Mammary epithelial cell (primary cell): ENCODE measurements at places on chromosomes 6 and 20.

DNA sequence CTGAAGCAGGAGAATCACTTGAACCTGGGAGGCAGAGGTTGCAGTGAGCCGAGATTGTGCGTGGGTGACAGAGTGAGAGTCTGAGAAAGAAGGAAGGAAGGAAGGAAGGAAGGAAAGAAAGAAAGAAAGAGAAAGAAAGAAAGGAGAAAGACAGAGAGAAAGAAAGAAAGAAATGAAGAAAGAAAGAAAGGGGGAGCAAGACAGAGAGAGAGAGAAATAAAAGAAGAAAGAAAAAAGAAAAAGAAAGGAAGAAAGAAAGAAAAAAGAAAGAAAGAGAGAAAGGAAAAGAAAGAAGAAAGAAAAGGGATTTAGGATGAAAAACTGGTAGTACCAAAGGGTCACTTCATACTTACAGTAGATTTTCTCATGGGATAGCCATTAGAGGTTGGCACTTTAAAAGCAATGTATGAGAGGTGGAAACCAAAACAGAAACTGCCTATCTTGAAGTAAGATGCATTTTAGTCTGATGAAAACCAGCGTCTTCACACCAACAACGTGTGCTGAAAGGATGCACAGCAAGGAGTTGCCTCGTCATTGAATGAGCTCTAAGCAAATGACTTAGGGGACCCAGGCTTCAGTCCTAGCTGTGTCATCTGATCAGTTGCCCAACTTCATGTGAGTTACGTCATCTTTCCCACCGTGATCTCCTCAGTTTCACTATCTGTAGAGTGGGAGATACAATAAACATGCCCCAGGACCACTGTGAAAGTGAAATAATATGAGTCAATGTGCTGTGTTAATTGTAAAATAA lies 133.9 kb upstream of the NEDD9 start:
- no peak for DNase-seq

GRCh38 chr6:118574051-118574865 lies 26.2 kb downstream of the PLN start:
- peak; percentile 68 for DNase-seq

- no peak for DNase-seq
Observed at GRCh38 chr6:424741-425417, 33.3 kb downstream of the IRF4 start.

DNA sequence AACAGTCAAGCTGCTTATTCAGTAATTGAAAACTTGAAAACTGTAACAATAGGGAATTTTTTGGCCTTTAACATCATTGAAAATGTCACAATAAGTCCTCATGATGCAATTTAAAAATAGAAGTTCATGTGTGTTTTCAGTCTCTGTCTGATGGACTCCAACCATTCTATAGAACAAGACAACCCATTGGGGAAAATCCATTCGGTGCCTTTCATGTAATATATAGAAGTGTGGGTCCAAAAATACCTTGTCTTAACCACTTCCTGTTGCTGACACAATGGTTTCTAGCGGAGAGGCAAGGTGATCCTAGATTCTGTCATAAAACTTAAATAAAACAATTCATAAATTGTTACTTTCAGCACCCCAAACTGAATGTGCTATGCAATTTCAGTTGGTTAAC lies 1131.3 kb upstream of the MAP3K7 start:
- no peak for DNase-seq

GRCh38 chr6:55528624-55529023 lies 50.4 kb downstream of the HMGCLL1 start:
- peak; percentile 44 for DNase-seq

- no peak for DNase-seq
Observed at GRCh38 chr20:43397147-43397546, 60.5 kb upstream of the SRSF6 start.

DNA sequence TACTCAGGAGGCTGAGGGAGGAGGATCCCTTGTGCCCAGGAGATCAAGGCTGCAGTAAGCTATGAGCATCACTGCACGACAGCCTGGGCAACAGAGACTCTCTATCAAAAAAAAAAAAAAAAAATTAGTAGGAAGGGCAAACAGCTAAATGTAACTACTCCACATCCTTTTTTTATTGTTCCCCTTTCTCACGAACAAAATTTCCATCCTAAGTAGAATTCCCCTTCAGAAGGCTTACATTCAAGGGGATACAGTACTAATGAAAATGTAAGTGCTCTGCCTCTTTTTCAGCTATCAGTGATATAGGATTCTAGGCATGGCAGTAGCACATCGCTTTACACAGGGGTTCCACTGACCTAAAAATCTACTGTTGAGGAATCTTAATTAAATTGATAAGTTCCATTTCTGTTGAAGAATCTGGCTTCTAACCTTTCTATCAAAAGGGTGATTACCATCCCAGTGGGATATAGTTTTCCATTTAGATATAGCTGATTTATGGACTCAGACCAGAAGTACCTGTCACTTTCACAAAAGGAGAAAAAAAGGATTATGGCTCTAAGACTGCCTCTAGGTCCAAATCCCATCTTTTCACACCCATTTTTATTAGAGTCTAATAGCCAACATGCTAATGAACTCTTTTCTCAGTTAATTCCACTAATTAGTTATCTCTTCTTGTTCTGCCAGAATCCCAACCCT lies 2.6 kb downstream of the B4GALT5 start:
- DNase-seq, result no peak

DNA sequence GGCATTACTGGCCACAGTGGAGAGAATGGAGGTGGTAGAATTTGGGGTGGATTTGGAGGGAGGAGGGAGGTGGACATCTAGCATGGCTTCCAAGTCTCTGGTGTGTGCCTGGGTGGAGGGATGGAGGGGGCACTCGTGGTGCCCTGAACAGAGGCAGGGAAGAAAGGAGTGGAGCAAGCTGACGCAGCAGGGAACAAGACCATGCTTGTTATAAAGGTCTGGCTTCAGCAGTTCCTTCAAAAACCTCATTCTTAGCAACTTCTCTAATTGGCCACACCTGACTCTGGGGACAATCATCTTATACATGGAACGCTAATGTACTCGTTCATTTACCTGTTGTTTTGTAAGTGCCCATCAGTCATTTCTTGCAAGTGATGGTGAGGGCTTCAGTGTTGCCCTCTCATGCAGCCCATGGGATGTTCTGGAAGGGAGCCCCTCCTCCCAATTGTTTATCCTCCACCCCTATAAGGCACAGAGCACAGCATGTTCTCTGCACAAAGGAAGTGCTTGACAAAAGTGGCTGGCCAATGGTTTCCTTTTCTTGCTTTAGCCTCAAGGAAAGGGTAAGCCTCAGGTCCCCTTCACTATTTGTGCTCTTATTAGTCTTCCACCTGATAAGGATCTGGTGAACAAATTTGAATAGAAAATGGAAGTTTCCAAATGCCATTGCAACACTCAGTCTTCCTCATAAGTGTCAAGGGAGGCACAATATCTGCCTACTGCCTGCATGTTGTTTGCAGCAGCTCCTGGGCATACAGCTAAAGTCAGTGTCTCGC lies 39.3 kb downstream of the GFOD1 start:
- peak; percentile 52 for DNase-seq

DNA sequence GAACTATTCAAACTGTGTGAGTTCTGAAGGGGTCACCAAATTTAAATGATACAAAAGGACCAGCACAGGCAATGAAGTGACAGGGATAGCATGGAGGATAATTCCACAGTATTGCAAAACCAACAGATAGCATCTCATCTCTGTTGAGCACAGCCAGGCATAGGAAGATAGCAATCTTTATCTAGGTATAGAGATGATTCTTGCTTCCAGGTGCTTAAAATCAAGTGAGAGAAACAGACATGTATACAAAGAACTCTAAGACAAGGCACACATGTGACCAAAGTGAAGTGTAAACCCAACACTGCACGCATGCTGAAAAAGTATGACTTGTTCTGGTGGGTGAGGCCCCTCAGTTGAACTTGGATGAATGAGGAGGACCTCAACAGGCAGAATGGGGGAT lies 48.4 kb upstream of the ARMC2 start:
- no peak for DNase-seq

DNA sequence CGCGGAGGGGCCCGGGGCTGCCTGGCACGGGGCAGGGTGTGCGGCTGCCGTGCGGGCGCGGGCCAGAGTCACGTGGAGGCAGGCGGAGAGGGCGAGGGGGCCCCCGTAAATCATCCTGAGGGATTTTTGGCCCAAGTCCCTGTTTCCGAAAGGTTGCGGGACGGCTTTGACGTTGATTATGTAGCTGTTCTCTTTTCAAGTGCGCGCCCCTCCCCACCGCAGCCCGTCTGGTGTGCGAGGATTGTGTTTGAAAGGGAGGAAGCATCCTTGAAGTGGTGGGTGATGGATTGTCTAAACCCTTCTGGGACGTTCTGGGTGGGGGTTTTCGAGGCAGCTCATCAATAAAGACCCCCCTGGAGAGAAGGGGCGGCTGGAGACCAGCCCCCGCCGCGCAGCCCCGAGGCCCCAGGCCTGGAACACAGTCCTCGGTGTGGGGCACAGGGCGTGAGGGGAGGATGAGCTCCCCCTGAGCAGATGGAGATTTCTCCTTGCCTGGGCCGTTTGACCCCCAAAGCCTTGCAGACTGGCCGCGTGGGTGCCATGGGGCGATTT lies 7.0 kb upstream of the FOXF2 start:
- no peak for DNase-seq

GRCh38 chr6:12051861-12052368 lies 39.8 kb downstream of the HIVEP1 start:
- DNase-seq, result no peak

GRCh38 chr6:138397128-138398122 lies 6.6 kb upstream of the HEBP2 start:
- DNase-seq, result no peak

GRCh38 chr20:2879146-2879545 lies 5.9 kb downstream of the PTPRA start:
- peak; percentile 30 for DNase-seq

- no peak for DNase-seq
Observed at GRCh38 chr6:35046103-35046502, 95.0 kb downstream of the TCP11 start.

GRCh38 chr6:6678811-6679210 lies 90.3 kb downstream of the LY86 start:
- DNase-seq, result no peak

- no peak for DNase-seq
Observed at GRCh38 chr20:50995506-50995905, 27.4 kb downstream of the KCNG1 start.

DNA sequence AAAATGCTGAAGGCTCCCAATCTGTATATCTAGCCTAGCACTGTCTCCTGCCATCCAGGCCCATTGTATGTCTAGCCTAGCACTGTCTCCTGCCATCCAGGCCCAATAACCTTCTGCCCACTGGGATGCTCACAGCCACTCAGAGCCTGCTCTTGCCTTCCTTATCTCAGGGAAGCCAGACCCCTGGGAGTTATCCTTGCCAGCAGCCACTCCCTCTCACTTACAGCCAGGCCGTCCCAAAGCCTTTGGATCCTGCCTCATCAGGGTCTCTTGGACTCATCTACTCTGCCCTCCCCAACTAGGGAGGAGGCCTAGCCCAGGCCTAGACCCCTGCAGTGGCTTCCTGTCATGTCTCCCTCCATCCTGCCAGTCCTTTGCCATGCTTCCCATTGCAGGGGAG lies 37.3 kb downstream of the KIF3B start:
- no peak for DNase-seq

DNA sequence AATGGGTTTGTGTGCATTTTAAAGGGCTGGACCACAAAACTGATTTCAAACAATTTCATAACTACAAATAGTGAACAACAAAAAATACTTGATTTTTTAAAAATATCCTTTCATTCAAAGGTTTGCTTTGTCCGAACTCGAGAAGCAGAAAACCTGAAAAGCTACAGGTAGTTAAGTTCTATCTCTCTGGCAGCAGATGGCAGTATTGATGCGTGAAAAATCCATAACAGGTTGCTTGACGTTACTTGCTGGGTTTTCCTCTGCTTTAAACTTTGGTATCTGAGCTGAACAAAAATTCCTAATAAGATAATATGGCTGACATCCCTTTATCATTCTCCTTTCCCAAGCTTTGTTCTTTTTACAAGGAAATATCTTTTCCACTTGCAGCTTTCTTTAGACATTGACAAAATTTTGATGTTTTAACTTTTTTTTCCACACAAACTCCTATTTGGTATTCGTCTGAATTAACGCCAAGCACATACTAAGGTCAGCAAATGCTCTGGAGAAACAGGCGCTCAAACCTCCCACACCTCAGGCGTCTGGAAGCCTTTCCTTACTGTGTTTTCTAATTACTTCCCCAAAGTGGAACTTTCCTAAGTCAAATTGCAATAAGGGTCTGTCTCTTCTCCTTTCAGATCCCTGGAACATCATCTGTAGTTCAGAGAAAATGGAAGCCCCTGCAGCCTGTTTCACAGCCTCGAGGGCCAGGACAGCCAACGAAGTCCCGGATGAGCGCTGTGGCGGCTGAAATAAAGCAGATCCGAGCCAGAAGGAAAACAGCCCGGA lies 50.3 kb upstream of the GFRAL start:
- DNase-seq, result peak; percentile 39

GRCh38 chr20:43461894-43462659 lies 4.4 kb downstream of the SRSF6 start:
- no peak for DNase-seq

- DNase-seq, result no peak
Observed at GRCh38 chr20:45945678-45946148, 11.2 kb downstream of the PCIF1 start.

DNA sequence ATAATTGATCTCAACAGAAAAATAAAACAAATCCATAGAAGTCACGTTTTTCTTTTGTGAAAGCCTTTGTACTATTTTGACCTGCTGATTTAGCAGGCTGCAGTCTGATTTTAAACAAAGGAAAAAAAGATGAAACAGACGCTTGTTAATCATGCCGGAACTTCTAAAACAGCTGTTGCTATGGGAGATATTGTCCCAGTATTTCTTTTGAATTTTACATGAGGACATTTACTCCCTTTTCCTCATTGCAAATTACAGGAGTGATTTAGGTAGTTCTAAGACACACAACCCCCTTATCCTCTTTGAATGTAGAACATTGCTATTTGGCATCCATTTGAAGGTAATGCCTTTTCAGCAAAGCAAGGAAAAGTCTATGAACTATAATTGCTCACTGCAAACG lies 416.1 kb downstream of the BCKDHB start:
- DNase-seq, result no peak

DNA sequence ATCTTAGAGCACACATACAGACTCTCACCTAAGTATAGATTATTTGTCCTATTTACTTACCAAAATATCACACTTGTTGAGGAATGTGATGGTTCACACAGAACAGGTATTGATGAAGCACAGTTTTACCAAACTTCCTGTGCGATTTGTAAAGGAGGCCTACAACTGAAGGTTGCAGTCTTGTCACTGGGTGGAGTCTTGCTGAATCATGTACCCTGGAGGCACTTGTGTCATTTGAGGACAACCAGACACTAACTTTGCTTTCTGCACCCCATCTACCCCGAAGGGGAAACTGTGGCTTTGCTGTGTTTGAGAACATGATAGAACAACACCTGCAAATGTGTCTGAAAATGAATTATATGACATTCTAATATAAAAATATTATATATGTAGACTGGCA lies 32.4 kb upstream of the HINT3 start:
- DNase-seq, result peak; percentile 78

- peak; percentile 86 for DNase-seq
Observed at GRCh38 chr20:61185841-61186601, 66.0 kb upstream of the CDH4 start.

DNA sequence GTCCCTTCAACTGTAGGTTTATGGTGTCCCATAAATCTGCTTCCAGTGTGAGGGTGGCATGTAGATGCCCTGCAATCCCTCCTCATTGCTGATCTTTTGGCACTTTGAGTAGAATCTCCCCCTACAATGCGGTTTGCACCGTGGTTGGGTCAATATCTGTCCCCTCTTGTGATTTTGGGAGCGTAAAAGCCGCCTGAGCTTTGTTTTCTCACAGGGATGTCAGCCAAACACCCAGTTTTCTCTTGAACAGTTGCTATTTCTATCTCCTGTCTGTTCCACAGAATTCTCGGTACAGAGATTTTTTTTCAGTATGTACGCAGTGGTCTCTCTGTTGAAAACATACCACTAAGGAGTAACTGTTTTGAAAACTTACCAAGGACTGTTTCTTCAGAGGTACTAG lies 21.8 kb downstream of the CDS2 start:
- DNase-seq, result no peak
